ENCODE measurements at places on chromosomes 1 and 21.

DNA sequence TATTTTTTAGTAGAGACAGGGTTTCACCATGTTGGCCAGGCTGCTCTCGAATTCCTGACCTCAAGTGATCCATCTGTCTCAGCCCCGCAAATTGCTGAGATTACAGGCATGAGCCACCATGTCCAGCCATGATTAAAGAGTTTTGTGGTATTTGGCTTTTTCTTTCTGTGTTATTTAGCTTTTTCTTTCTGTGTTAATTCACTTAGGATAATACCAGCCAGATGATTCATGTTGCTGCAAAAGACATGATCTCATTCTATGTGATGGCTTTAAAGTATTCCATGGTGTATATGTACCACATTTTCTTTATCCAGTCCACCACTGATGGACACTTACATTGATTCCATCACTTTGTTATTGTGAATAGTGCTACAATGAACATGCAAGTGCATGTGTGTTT is 1135.2 kb downstream of the AMY1C start:
- DNase-seq = no peak
- no peaks in the 10 kb centered on the region for H3K36me3 ChIP-seq
- H3K27me3 ChIP-seq = no peaks in the 10 kb centered on the region
- no peaks in the 10 kb centered on the region for H3K4me1 ChIP-seq

DNA sequence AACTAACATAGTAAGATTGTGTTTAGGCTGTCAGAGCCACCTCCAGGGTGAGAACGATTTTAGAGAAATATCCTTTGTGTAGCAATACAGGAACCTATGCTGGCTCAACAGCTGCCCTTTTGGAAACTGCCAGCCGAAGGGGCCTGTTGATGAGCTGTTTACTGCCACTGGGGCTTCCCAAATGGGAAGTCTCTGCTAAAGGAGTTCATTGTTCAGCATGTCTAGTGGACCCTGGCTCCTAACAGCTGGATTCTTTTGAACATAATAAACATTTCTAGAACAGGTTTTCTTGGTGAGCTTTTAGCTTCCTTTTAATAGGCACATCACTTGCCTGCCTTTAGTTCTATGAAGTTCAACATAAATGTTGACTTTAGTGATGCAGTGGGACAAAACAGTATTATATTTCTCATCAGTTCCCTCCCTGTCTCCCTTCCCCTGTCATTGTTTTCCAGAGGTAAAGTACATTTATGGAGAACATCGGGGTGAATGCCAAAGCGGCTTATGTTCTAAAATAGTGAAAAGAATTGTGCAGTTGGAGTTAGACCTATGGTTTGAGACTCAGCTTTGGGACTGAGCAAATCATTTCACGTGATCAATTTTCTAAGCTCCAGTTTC is 57.4 kb downstream of the UCK2 start:
- peaks cover 12% of the 10 kb centered on the region for H3K4me1 ChIP-seq
- no peak for DNase-seq
- no peaks in the 10 kb centered on the region for H3K27me3 ChIP-seq
- H3K27ac ChIP-seq = no peak overlapping the region
- H3K4me3 ChIP-seq = no peak overlapping the region

- peaks cover 8% of the 10 kb centered on the region for H3K36me3 ChIP-seq
- no peaks in the 10 kb centered on the region for H3K27me3 ChIP-seq
- no peak overlapping the region for H3K27ac ChIP-seq
Measured at GRCh38 chr21:32658524-32658923, 46.3 kb upstream of the CFAP298 start.

DNA sequence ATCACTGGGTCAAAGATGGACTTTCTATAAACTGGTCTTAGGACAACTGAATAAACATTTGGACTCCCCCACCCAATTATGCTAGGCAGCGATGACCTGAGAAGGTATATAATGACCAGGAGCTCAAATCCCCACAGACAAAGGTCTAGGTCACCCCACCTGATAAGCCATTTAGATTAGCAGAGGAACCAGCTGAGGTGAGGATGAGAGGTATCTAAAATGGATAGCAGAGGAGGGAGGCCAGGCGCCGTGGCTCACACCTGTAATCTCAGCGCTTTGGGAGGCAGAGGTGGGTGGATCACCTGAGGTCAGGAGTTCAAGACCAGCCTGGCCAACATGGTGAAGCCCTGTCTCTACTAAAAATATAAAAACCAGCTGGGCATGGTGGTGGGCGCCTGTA is 33.7 kb downstream of the PABPC4 start:
- H3K4me1 ChIP-seq = peaks cover 8% of the 10 kb centered on the region
- DNase-seq = no peak
- peaks cover 11% of the 10 kb centered on the region for H3K36me3 ChIP-seq

GRCh38 chr1:175797576-175797975 is 54.2 kb upstream of the TNR start:
- no peaks in the 10 kb centered on the region for H3K4me1 ChIP-seq
- DNase-seq = no peak
- H3K27ac ChIP-seq = no peak overlapping the region

All from T-helper 17 cell (primary cell).